ENCODE measurements at places on chromosomes 2 and 18. TPM values are rescaled to one million over a fixed set of nuclear protein-coding genes. Genes with fewer than 3 reads are reported as not detected.
A peak's percentile ranks its signal among the peaks of the same experiment; 100 is the strongest.

Gene PSMA8
- total RNA-seq = not detected

GRCh38 chr2:204946892-204947291, 401.6 kb downstream of the PARD3B start:
- DNase-seq = no peak

DNA sequence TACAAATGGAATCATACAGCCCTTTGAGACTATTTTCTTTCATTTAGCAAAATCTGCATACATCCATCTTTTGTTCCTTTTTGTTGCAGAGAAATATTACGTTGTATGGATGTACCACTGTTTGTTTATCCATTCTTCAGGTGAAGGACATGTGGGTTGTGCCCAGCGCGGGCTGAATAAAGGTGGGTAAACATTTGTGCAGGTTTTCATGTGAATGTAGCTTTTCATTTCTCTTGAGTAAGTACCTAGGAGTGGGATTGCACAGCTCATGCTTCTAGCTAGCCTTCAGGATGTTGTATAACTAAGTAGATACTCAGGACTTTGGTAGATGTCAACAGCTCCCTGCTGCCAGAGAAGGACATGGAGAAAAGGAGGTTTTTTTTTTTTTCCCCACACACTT, 50.6 kb upstream of the SPRED2 start:
- no peak for DNase-seq

Gene CD207
- not detected for total RNA-seq

- DNase-seq = no peak
These were observed 98.5 kb downstream of the DSEL start for GRCh38 chr18:67417864-67418523.

- no peak for DNase-seq
These were observed 266.1 kb upstream of the SIX2 start for GRCh38 chr2:45275242-45275805.

GRCh38 chr2:33291278-33292013, 185.0 kb upstream of the RASGRP3 start:
- no peak for DNase-seq

DNA sequence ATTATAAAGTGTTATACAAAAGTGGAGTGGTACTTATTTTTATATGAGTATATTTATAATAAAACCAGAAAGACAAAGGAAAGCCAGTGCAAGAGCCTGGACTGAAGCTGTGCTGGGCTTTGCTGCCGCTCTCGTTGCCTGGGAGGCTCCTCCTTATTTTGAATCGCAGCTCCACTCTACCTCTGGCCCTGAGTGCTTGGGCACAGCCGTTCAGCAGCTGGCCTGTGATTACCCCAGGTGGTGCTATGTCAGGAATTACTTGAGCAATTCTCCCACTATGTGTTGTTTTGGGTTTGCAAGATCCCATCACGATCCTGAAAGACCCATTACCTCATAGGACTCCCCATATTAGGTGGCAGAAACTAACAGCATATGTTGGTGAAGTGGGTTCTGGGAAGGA, 53.0 kb upstream of the LCLAT1 start:
- DNase-seq = no peak

Gene TEX44
- not detected for total RNA-seq

GRCh38 chr2:98438190-98439133, 6.2 kb upstream of the INPP4A start:
- DNase-seq = no peak

Gene CD8B
- not detected for total RNA-seq

DNA sequence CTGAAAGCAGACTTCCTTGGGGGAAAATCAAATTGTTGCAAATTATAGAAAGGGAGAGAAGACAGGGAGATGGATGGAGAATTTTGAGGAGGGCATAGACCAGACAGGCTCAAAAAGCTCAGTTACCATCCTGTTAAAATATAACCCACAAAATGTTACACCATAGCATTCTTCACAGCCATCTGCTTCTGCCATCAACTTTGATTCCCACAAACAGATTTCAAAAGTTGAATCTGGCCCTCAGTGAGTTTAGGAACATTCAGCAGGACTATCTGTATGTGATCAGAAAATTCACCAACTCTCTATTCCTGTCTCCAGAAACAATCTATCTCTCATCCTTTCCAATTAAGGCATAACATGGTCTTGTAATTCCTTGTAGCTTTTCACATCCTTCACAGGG, 159.8 kb upstream of the CCDC68 start:
- no peak for DNase-seq

DNA sequence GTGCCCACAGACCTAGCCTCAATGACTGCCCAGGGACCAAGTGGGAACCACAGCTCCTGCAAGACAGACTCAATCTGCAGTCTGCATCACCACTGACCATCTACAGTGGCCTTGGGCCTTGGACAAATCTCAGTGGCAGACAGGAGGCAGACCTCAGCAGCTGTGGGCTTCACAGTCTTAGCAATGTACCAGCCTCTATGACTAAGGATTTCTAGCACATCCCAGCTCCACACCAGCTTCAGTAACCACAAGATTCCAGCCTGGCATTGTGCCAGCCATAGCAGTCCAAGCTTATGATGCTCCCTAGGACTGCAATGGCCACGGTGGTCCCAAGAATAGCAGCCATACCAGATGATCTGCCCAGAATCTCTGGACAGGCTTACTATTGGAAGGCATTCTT, 19.6 kb upstream of the WDR75 start:
- DNase-seq = no peak

DNA sequence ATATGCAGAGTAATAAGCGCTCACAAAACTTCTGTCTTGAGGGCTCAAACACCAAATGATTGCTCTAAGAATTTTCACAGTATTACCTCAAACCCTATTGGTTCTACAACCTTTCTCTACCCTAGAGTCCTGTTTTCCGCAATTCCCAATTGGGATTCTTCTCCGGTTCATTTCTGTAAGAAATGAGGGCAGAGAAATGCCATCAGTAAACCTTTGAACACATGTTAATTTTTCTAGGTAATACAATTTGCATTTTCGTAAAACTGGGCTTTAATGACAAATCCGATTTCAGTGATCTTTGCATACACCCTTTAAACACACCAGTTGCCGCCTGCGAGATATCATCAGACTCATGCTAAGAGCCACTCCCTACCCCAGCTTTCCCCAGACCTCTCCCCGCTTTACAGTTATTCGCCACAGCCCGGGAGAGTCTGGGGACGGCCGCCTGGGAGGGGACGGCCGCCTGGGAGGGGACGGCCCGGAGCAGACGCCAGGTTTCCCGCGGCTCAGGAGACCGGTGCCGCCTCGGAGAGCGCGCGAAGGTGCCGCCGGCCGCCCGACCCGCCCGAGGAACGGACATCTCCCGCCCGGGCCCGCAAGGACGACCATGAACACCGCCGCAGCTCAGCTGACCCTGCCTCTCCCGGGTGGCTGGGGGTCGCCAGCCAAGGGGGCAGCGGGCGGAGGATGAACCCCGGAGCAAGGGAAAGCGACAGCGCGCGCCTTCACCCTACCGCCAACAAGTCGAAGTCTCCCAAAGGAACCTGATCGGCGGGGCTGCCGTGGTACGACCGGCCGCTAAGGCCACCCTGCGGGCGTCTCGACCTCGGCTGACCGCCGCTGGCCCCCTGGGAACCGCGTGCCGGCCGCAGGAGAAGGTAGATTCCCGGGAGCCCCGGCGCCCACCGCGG, 463 bp downstream of the SMC6 start:
- peak; percentile 46 for DNase-seq

- DNase-seq = no peak
These were observed 636.9 kb downstream of the PLCL1 start for GRCh38 chr2:198441246-198441645.

Gene DAW1
- not detected for total RNA-seq

- DNase-seq = no peak
These were observed 284.3 kb downstream of the ERBB4 start for GRCh38 chr2:212254339-212254738.

Gene SIX3
- not detected for total RNA-seq

GRCh38 chr2:232113821-232114220, 152.3 kb downstream of the DIS3L2 start:
- no peak for DNase-seq

- DNase-seq = no peak
These were observed 132.1 kb downstream of the LRP2 start for GRCh38 chr2:169230204-169230603.

- no peak for DNase-seq
These were observed 858.5 kb upstream of the PIK3C3 start for GRCh38 chr18:41096504-41096903.

DNA sequence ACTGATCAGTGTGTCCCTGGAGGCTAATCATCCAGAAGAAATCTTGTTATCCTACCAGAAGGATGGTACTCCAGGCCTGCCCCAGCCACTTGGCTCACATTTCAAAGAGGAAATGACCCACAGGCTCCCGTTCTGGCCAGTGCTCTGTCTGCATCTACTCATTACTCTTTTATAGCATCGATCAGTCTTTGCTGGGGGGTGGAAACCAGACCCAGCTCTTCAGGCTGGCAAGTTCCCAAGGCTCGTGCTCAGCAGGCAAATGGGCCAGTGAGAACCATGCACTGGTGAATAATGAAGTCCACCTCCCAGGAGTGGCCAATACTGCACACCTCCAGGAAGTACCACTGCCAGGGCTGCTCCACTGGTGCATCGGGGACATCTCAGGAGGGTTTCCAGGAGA, 38.8 kb downstream of the DNER start:
- no peak for DNase-seq

DNA sequence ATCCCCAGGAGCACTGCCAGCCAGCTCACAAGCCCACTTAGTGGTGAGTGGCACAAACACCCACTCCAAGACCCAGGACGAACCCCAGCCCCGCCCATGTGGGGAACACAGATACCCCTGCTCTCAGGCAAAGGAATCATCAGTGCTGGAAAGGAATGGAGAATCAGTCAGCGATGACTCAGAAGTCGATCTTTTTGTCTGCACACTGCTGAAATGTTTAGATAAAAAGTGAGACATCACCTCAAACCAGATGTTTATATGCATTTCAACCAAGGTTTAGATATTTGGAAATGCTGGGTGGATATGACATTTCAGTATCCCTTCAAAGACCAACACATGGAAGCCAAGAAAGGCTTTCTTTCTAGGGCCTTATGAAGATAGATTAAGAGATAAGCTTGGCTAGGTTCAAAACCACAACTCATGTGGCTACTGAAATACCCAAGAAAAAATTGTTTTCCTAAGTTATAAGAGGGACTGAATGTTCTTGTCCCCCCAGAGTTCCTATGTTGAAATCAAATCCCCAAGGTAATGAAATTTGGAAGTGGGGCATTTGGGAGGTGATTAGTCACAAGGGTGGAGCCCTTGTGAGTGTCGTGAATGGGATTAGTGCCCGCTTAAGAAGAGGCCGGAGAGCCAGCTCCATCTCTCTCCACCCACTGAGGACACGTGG, 43.7 kb downstream of the POU3F3 start:
- no peak for DNase-seq

Gene CHRND
- 5.8 TPM for total RNA-seq

DNA sequence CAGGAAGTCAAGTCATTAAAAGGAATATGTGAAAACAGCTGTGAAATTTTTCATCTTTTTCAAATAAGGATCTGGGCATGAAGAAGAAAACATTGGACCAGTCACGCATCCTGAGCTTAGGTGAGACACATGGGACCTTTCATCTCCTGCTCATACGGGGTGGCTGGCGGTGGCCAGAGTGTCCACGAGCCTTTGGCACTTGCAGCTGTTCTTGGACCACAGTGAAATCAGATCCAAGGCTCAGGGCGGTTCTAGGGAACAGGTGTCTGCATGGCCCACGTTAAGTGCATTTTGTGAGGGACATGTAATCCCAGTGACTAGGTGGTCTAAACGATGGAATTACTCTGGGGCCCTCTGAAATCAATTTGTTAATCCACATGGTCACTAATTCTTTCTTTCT, 212.7 kb upstream of the COPS8 start:
- no peak for DNase-seq

Gene RGPD8
- total RNA-seq = 4.3 TPM

DNA sequence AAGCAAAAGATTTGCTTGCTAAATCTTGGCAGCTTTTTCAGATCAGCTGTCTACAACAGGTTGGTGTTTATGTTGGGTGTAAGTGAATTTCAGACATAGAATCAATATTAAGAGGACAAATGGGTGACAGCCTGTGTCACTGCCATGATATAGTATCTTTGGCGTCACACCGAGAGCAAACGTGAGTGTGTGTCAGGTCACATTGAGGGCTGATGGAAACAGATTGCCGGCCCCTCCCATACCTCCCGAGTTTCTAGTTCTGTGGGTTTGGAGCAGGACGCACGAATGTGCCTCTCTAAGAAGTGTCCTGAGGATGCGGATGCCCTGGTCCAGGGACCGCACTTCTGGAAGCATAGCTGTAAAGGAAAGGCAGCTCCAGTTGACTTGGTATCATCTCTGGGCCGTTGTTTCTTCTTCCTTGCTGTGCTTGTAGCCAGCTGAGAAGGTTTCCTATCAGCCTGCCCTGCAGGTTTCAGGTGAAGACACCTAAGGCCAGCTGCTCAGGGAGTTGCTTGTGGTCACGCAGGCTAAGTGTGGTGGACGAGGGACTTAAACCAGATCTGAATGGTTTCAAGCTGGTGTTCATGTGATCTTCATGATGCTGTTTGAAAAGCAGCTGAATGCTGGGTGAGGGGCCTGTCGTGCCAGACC, 6.4 kb downstream of the AGAP1 start:
- no peak for DNase-seq

GRCh38 chr2:31411771-31412170, 2.8 kb downstream of the XDH start:
- no peak for DNase-seq

Gene TUBA3D
- total RNA-seq = not detected

GRCh38 chr2:12918138-12918834, 201.6 kb downstream of the TRIB2 start:
- no peak for DNase-seq

- no peak for DNase-seq
These were observed 223.5 kb downstream of the NDUFA10 start for GRCh38 chr2:239801404-239802184.

GRCh38 chr2:75047992-75048625, 89.7 kb downstream of the POLE4 start:
- no peak for DNase-seq

DNA sequence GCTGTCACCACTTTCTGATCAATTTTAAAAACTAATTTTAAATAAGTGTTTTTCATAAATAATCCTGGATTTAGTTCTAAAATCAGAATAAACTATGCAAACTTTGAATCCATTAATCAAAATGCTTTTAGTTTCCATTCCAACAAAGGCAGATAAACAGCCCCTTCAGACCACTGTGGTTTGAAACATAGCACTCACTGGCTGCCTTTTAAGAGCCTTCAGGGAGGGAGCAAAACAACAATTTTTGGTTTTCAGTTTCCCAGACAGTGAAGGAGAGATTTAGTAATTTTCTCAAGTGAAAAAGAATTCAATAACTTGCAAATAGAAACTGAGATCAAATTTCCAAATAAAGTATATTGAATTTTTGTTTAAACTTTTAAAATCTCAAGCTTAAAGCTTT, 46.1 kb downstream of the CDK15 start:
- no peak for DNase-seq

- DNase-seq = no peak
These were observed 607.7 kb downstream of the ARHGAP15 start for GRCh38 chr2:143736904-143737303.

GRCh38 chr2:147716906-147717305, 127.9 kb upstream of the ACVR2A start:
- no peak for DNase-seq

Gene SPDYA
- 1.1 TPM for total RNA-seq

- no peak for DNase-seq
These were observed 233.9 kb upstream of the SP5 start for GRCh38 chr2:170481201-170481600.

Data from neural crest cell (in vitro differentiated cells).